ENCODE measurements at places on chromosomes 2 and 18.

DNA sequence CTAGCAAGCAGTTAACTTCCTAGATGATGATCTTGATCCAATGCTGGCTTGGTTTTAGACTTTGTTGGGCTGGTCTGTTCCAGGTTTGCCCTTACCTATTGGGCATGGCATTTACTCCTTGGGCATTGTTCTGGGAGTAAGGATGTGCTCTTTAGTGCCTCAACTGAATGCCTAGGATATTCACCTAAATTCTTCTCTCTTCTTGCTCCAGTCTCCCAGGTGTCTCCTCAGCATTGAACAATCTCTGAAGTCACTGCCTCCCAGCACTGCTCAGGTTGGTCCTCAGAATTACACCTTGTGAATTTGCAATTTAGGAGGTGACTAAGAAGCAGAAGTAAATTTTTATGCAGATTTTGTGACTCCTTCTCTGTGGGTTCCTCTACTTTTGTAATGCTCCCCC lies 307.7 kb upstream of the COL3A1 start:
- no peak for DNase-seq

DNA sequence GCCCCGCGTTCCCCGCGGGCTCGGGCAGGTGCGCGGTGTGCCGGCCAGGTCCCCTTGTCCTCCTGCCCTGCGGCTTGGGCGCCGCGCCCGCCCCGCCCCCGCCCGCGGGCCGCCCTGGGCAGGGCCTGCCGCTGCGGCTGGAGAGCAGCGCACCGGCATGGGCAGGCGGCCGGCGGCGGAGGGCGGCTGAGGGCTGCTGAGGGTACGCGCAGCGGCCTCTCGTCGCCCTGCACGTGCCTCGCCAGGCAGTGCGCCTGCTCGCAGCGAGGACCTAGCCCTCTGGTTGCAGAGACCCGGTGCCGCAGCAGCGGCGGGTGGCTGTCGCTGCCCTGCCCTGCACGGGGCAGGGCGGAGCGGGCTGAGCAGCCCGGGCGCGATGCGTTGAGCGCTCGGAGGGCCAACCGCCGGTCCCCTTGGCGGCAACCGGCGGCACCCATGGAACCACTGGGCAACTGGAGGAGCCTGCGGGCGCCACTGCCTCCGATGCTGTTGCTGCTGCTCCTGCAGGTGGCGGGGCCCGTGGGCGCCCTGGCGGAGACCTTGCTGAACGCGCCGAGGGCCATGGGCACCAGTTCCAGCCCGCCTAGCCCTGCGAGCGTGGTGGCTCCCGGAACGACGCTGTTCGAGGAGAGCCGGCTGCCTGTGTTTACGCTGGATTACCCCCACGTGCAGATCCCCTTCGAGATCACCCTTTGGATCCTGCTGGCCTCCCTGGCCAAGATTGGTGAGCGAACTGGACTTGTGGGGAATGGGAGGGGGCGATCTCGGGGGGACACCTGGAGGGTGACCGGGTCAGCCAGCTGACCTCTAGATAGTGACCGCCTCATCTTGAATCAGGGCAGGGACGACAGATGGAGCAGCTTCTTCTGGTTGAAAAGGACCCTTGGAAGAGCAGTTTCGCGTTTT lies at the start of gene SLC9A2:
TSS of gene SLC9A2 (plus strand) at position 140 of the 906 bp plus-strand sequence. CDS start at position 436, 296 bp downstream.
- no peak for DNase-seq

DNA sequence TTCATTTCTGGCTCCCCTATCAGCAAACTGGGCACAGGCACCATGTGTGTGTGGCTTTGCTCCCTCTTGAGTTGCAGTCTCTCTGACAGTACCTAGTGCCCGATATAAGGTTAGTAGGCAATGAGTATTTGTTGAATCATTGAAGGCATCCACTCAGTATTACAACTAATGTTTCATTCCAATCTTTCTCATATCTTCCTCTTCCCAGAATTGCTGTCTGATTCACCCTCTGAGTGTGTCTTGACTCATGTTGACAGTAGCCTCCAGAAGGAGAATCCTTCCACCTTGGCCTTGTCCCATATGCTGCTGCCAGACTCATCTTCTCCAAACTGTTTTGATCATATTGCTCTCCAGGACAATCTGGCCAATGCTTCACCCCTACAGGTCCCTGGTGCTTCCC lies 202.5 kb downstream of the LRRTM1 start:
- no peak for DNase-seq

DNA sequence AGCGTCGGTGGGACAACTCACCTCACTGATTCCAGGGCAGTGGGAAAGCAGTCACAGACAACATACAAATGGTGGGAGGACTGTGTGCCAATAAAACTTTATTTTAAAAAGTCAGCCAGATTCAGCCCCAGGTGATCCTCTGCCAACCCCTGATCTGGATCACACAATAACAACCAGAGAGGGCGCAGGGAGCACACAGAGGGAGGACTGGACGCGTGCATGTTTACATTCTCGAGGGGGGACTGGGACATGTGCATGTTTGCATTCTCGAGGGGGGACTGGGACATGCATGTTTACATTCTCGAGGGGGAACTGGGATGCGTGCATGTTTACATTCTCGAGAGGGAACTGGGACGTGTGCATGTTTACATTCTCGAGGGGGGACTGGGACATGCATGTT lies 209.5 kb downstream of the NDUFA10 start:
- no peak for DNase-seq

DNA sequence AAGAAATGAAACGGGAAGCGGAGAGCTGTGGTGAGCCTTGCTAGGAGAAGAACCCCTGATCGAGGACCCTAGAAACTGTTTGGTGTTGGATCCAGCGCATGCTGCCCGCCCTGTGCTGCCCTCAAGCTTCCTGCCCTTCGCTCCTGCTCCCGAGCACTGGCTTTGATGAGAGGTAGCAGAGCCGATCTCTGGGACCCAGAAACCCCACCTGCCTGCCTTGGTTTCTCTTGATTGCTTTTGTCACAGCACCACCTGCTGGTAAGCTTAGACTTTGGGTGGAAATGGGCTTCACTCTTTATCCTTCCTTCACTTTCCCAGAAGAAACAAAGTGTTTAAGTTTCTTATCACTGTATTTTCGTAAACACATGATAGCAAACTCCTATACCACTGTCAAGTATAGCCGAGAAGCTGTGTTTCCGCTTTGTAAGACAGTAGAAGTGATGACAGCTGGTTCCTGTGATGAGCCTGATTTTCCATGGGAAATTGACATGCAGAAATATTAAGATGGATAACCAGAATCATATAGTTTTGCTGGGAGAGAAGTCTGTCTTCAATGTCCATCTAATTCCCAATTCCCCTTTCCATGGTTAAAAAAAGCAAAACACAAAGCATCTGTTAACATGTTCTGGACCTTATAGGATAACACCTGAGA lies 267.4 kb downstream of the PHLPP1 start:
- no peak for DNase-seq

DNA sequence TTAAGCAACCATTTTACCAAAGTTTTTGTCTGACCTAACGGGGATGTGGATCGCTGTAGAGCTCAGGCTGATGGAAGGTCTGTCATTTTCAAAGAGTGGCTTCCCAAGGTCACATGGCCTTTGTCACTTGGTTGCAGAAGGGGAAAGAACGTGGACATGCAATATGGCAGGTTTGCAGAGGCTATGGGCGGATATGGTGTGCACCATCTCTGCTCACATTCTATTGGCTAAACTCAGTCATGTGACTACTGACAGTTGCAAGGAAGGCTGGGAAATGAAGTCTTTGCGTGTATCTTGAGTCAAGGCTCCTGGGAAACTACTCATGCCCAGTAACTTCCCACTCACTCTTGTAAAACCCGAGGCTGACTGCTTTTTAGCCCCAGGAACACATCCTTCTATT lies 96.8 kb downstream of the ST6GAL2 start:
- DNase-seq, result peak; percentile 23

GRCh38 chr2:181589779-181590178 lies 67.1 kb downstream of the CERKL start:
- DNase-seq, result no peak

DNA sequence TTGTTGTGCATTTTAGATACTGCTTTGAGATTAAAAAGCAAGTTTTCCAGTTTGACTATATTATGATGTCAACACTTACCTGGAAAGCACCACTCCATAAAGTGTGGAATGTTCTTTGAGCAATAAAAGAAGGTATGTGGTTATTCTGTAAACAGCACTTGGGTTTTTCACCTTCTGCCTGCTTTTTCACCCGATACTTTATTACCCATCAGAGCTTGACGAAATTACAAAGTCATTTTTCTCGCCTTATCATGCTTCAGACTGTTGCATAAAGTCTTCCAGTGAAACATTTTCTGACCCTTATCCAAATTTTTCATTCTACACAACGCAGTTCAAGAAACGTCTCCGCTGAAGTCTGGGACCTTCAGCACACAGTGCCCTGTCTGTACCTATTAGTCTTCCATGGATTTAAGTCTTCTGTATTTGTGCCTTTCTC lies 25.2 kb downstream of the CAB39 start:
- DNase-seq, result no peak

DNA sequence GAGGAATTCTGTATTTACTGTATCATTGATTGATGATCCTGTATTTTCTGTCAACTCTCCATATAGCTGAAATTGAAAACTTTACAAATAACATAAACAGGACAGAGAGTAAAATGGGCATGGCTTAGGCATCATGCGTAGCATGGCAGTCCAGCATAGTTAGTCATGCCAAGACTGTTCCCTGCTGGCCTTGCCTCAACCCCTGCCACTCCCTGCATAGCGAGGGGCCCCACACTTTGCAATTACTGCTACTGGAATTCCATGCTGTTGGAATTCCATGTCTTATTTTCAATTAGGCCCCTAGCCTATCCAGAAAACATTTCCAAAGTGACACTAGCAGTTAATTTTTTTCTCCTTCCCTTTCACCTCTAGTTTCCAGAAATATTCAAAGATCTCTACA lies 15.1 kb upstream of the SOX11 start:
- DNase-seq, result no peak

- no peak for DNase-seq
Measured at GRCh38 chr2:51981783-51982182, 949.9 kb upstream of the NRXN1 start.

DNA sequence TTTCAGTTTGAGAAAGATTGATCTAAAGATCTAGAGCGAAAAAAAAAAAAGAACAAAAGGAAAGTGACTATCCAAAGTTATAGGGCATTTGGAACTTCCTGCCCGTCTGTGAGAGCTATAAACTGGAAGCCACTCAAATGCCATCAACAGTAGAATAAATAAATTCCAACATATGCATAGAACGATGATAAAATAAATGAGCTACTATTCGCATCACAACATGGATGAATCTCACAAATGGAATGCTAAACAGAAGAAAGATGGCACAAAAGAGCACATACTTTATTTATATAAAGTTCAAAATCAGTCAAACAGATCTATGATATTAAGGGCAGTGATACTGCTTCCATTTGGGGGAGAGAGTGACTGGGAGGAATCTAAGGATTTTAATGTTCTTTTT lies 128.8 kb downstream of the TTC32 start:
- DNase-seq, result no peak

GRCh38 chr2:107592280-107592624 lies 234.4 kb upstream of the RGPD4 start:
- DNase-seq, result no peak

- DNase-seq, result no peak
Measured at GRCh38 chr2:26521913-26522180, 43.9 kb upstream of the OTOF start.

DNA sequence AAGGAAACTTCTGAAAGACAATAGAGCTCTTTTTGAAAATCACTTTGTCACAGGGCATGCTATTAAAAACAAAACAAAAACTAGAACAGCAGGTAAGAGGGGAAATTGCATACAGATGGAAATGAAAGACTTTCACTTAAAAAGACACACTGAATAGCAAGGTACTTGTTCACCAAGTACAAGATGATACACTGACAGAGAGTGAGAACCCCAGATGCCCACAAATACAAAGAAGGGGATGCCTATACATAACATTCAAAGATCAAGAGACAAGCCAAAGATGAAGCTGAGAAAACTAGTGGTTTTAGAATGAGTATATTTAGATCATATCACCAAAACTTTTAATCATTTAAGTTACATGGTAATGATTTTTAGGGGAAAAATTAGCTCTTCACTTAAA lies 60.7 kb downstream of the ASXL2 start:
- no peak for DNase-seq

DNA sequence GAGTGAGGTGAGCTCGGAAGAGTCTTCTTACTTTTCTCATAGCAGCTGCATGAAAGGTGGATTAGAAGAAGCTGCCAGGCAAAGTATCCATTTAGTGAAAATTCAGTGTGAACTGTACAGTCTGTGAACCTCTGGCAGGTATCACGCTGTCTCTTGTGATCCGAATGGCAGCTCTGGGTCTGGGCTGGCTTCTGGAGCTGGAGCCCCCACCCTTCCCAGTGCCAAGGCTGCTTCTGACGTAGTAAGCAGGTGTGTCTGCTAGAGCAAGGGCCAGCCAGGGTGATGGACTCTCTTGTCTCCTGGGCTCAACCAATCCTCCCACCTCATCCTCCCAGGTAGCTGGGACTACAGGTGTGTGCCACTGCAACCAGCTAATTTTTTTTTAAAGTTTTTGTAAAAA lies 14.0 kb upstream of the NTSR2 start:
- DNase-seq, result no peak

GRCh38 chr2:43210467-43211303 lies 15.7 kb downstream of the ZFP36L2 start:
- no peak for DNase-seq

GRCh38 chr2:205189301-205189700 lies 493.0 kb upstream of the NRP2 start:
- DNase-seq, result no peak

DNA sequence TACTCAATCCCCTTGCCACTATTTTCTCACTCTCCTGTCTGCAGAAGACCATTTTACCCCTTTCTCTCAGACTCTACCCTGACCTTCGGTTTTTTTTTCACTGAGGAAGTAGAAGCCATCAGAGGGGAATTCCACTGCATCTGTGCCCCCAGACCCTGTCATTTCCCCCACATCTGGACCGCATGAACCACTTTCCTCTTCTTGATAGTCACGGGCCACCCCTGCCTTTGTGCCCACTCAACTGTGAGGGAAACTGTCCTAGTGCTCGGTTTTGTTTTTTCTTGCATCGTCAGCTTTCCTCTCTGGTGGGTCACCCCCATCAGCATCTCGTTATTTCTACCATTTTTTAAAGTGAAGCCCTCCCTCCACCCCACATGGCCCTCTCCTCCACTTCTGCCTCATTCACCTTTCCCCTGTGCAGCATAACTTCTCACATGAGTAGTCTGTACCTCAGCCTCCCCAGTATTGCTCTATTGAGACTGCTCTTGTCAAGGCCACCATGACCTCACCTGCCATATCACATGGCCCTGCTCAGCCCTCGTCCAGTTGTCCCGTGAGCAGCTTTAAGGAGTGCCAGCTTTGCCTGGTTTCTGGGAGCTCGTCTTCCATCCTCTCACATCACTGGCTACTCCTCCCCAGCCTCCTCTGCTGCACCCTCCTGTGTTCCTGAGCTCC lies 32.4 kb downstream of the TMEM87B start:
- no peak for DNase-seq

- no peak for DNase-seq
Measured at GRCh38 chr2:235472443-235472842, 21.4 kb upstream of the AGAP1 start.

DNA sequence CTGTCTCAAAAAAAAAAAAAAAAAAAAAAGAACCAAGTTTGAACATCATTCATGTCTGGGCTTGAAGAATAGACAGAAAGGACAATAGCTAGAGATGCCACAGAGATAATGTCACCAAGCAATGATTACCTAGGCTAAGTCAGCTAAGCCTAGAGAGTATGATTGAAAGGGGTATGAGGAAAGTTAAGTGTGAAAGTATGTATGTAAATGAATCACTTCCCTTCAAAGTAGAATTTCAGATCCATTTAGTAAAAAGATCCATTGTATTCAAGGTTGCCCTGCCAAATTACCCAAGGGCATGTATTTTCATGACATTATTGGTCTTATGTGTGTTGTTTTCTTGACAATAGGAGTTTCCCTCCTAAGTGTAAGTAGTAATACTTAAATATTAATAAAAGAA lies 34.1 kb upstream of the SLC39A10 start:
- no peak for DNase-seq
